CD4-positive, CD25-positive, alpha-beta regulatory T cell (primary cell): ENCODE measurements at places on chromosomes 13 and 19. TPM values are rescaled to one million over a fixed set of nuclear protein-coding genes. Genes with fewer than 3 reads are reported as not detected.

The KIR2DL1 gene
- total RNA-seq: not detected

The ZSCAN4 gene
- not detected for total RNA-seq

The DMAC2 gene
- 26.8 TPM for total RNA-seq

GRCh38 chr13:40337651-40338050, 328.8 kb downstream of the FOXO1 start:
- no peak for DNase-seq
- no peak overlapping the region for H3K27ac ChIP-seq
- H3K27me3 ChIP-seq: no peaks in the 10 kb centered on the region

GRCh38 chr19:45883881-45884681, 1.9 kb downstream of the IRF2BP1 start:
- H3K27ac ChIP-seq: no peak overlapping the region
- H3K4me1 ChIP-seq: peaks cover 43% of the 10 kb centered on the region
- no peaks in the 10 kb centered on the region for H3K27me3 ChIP-seq
- no peak overlapping the region for H3K4me3 ChIP-seq

DNA sequence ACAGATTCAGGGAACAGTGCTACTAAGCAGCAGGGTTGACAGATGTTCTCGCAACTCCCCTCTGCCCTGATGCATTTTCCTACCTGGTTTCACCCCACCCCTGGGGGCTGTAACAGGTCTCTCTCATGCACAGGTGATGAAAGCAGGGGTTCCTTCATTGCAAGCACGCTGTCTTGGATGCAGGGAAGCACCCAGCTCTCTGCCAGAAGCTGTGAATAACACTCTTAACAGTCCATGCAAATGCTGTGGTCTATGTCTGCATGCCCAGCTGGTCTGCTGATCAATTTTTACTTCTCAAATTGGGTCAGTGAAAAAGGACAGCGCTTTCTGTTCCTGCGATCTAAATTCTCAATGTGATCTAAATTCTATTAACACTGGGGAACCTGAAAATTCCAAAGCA, 246.3 kb upstream of the TSHZ3 start:
- DNase-seq: no peak
- no peaks in the 10 kb centered on the region for H3K27me3 ChIP-seq
- no peaks in the 10 kb centered on the region for H3K4me1 ChIP-seq
- no peak overlapping the region for H3K4me3 ChIP-seq
- no peaks in the 10 kb centered on the region for H3K36me3 ChIP-seq

GRCh38 chr19:18991006-18991405, 42.3 kb downstream of the SUGP2 start:
- no peak overlapping the region for H3K27ac ChIP-seq
- H3K4me1 ChIP-seq: no peaks in the 10 kb centered on the region
- DNase-seq: no peak
- no peaks in the 10 kb centered on the region for H3K27me3 ChIP-seq
- peaks cover 22% of the 10 kb centered on the region for H3K36me3 ChIP-seq

- no peaks in the 10 kb centered on the region for H3K4me1 ChIP-seq
- no peaks in the 10 kb centered on the region for H3K36me3 ChIP-seq
- H3K27me3 ChIP-seq: peaks cover 3% of the 10 kb centered on the region
- no peak for DNase-seq
Measured at GRCh38 chr19:30861919-30862318, 487.3 kb downstream of the TSHZ3 start.

DNA sequence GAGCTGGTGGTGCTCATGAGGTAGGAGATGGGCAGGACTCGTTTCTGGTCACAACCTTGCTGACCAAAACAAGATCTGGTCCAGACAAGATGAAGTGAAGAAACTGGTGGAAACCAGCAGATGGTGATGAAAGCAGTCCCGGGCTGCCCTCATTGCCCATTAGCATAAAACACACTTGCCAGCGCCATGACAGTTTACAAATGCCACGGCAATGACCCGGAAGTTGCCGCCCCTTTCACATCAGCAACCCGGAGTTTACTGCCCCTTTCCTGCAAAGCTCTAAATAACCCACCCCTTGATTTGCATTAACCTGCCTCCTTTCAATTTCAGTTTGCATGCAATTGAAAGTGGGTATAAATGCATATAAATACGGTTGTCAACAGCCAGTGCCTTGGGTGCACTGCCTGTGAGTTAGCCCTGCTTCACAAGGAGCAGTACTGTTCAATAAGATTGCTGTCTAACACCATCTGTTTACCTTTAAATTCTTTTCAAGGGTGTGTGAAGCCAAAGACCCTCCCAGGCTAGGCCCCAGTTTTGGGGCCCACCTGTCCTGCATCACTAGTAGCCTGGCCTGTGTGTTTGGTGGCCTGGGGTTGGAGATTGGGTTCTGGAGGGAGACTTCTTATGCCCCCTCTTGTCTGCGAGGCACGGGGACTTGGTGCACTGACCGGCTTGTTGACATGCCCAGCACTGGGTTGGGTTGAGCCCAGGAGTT, 38.8 kb downstream of the CHST8 start:
- no peak overlapping the region for H3K27ac ChIP-seq
- H3K4me1 ChIP-seq: no peaks in the 10 kb centered on the region
